ENCODE measurements at places on chromosomes 2 and 18. TPM values are rescaled to one million over a fixed set of nuclear protein-coding genes. Genes with fewer than 3 reads are reported as not detected.

DNA sequence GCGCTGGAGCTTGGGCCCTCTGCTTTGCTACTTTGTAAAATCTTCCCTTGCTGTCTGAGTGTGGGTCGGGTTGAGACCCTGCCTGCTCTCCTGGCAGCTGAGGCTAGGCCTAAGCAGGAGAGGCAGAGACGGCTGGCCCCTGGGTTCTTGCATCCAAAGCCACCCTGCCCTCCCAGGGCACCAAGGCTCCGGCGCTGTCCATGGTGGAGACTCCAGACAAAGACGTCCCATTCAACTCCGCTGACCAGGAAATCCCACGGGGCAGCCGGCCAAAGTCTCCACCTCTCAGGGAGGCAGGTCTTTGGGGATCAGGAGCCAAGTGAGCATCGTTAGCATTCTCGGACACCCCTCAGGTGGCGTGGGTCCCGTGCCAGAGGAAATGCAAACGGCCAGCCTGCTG is 2.6 kb upstream of the PRLH start:
- H3K4me3 ChIP-seq, result no peak overlapping the region
- H3K36me3 ChIP-seq, result no peaks in the 10 kb centered on the region
- DNase-seq, result peak; percentile 81
- H3K4me1 ChIP-seq, result no peaks in the 10 kb centered on the region

DNA sequence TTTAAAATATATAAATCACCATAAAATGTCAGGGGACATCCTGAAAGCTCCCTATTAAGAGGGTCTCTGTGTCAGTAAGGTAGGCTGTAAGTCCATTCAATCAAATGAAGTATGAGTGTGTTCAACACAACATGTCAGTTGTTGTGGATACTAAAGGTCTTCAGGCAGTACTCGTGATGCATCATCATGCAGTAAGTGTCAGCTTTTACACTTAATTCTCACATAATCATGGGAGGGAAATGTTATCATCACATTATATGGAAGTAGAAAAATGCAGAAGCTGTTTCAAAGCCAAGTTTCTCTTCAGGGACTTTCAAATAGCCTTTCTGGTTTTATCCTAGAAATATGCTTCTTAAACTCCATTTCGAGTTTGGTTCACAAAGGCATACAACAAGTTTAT is 477.1 kb upstream of the ID2 start:
- H3K27me3 ChIP-seq, result no peaks in the 10 kb centered on the region
- H3K4me1 ChIP-seq, result no peaks in the 10 kb centered on the region
- H3K4me3 ChIP-seq, result no peak overlapping the region
- no peak for DNase-seq
- H3K27ac ChIP-seq, result no peak overlapping the region

DNA sequence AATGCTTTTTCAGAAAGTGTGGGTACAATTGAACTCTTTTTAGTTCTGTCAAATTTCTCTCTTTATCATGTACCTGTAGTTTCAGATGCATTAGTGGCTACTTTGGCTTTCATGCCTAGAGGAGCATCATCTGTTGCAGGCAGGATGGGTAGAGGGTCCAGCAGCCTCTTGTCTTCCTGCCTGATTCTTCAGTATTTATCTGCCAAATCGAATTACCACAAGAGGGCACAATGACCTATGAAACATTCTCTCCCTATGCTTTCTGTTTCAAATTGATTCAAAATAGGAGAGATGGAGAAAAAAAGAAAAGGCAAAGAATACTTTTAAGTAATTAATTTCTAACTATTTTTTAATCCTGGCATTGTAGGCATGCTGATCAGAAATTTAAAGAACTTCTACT is 477.2 kb downstream of the TRIB2 start:
- H3K4me3 ChIP-seq, result no peak overlapping the region
- no peaks in the 10 kb centered on the region for H3K27me3 ChIP-seq
- H3K36me3 ChIP-seq, result no peaks in the 10 kb centered on the region
- no peaks in the 10 kb centered on the region for H3K4me1 ChIP-seq
- peak; percentile 74 for DNase-seq

- H3K36me3 ChIP-seq, result no peaks in the 10 kb centered on the region
- no peak overlapping the region for H3K27ac ChIP-seq
- no peaks in the 10 kb centered on the region for H3K4me1 ChIP-seq
- no peak for DNase-seq
- no peak overlapping the region for H3K4me3 ChIP-seq
- H3K27me3 ChIP-seq, result no peaks in the 10 kb centered on the region
Observed at GRCh38 chr2:189829102-189829833, 45.0 kb downstream of the PMS1 start.

CEP68 gene
- 20.7 TPM for total RNA-seq

TUBB8B gene
- 3.6 TPM for total RNA-seq
